ENCODE measurements at places on chromosomes 4 and X.

- DNase-seq = no peak
These were observed 162.2 kb downstream of the DCHS2 start for GRCh38 chr4:154329268-154329868.

- no peak for DNase-seq
These were observed 76.4 kb downstream of the CXXC4 start for GRCh38 chr4:104418286-104418685.

- DNase-seq = no peak
These were observed 90.7 kb upstream of the PCDH18 start for GRCh38 chr4:137623013-137623412.

- no peak for DNase-seq
These were observed 113.9 kb downstream of the CPZ start for GRCh38 chr4:8706216-8707044.

DNA sequence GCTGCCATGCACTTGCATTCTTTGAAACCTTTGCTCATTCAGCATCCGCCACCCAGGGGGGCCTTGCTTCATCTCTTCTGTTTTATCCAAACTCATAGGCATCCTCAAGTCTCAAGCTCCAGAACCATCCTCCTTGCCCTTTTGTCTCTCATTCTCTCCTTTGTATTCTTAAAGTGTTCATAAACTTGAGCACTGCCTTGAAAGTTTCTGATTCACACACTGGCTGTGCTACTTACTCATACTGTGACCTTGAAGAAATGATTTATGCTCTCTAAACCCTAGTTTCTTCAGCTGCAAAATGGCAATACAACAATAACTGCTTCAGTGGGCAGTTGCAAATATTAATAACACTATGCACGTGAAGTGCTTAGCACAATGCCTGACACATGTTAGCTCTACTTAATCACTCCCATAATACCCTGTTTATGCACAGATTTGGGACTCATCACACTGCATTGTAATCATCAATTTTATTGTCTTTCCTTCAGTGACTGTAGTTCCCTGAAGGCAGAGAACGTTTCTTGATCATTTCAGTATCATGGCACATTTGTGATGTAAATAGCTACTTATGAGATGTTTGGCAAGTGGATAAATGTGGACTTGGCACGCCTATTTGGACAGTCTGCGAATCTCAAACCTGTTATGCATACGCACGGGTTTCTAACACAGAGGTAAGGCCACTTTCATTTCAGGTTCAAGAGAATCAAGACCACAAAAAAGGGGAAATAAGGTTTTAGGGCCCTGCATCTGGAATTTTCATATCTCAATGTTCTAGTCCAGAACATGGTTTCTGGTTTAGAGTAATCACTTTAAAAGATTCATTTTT lies 291.0 kb downstream of the LDB2 start:
- DNase-seq = no peak
